Stimulated activated CD8-positive, alpha-beta memory T cell treated with anti-CD3 and anti-CD28 coated beads, Interleukin-4, amount 100 ng/mL, for 1 hour (primary cell): ENCODE measurements at places on chromosomes 5 and 9.

DNA sequence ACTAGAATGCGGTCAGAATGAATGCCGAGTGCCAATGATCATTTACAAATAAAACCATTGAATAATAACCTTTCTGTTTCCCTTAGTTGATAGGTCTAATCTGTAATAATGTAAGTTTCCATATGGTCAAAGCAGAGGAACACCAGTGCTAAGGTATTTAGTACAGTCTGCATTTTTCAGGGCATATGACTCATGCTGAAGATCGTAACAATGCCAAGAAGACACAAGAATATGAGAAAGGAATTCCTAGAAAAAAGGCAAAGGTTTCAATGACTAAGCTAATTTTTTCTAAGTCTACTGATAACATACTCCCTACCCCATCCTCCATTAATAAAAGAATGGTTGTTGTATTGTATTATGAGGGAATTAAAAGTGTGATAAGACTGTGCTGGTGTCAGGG is 2.8 kb downstream of the OR1L8 start:
- DNase-seq, result no peak

- DNase-seq, result no peak
Measured at GRCh38 chr5:30607301-30607894, 586.1 kb upstream of the CDH6 start.

- DNase-seq, result no peak
Measured at GRCh38 chr9:99249619-99250018, 27.5 kb downstream of the SEC61B start.

GRCh38 chr5:179550511-179551342 is at the start of gene RUFY1:
RUFY1 (plus strand) TSS chr5:179550554; CDS start chr5:179550570, 16 bp downstream.
- DNase-seq, result peak; percentile 53

GRCh38 chr9:70398145-70398556 is 16.3 kb downstream of the KLF9 start:
- no peak for DNase-seq

GRCh38 chr9:124488641-124489210 is 18.5 kb downstream of the NR5A1 start:
- DNase-seq, result no peak

DNA sequence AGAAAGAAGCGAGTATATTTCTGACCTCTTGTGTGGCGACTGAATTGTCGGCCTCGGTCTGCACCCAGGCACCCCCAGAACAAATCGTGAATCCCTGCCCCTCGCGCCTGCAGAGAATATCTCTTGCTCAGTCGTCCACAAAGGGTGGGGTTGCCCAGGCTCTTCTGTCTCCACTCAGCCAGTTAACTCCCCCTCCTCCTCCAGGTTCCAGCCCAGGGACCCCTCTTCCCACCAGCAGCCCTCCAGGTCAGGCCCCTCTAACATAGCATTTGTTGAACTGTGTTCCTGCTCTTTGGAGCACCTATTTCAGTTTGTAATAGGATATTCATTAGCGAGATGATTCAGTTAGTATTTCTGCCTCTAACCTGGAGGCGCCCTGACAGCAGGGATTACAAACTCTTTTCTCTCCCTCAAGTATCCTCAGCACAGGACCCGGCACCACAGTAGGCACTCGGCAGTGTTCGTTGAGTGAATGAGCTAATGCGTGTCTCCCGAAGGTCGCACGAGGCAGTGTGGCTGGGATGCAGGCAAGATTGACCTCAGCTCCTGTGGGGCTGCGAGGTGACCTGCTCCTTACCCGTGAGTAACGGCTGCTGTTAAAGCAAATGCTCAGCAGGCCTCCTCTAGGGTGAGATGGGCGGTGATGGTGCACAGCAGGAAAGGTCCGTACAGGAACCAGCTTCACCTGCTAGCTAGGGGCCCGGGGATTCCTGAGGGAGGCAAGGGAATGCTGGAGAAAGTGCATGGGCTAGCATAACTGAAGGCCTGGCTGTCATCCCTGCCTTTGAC is 25.8 kb downstream of the ZBTB34 start:
- no peak for DNase-seq

DNA sequence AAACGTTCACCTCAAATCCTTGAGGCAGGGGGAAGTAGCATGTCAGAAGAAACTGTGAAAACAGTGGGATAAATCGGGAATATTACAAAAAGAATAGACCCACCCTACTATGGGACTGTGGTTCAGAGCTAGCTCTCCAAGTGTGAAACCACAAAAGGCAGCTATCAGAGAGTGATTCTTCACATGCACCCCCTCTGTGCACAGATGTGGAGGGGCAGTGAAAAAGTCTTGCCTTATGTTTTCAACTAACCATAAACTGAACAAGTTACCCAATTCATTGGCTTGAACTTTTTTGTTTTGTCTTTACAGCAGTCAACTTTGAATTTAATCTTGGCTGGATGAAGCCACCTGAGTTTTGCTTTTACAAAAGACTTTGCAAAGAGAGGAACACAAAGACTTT is 98.8 kb upstream of the NR4A3 start:
- no peak for DNase-seq

GRCh38 chr5:74822288-74822687 is 43.9 kb downstream of the FAM169A start:
- DNase-seq, result no peak

DNA sequence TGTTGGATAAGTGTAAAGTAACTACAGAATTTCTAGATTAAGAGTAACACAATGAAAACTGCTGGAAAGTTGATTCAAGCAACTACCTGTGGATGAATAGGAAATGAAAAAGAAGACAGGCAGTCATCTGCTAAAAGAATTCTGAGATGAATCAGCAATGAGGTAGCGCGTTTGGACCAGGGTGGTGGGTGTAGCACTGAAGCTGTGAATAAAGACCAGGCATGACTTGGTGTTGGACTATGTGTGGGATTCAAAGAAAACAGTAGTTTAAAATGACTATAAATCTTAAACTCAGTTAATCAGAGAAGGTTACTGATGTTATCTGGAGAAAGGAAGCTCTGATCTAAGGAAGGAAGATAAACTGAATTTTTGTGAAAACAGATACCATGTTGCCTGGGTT is 159.8 kb downstream of the FBN2 start:
- no peak for DNase-seq

DNA sequence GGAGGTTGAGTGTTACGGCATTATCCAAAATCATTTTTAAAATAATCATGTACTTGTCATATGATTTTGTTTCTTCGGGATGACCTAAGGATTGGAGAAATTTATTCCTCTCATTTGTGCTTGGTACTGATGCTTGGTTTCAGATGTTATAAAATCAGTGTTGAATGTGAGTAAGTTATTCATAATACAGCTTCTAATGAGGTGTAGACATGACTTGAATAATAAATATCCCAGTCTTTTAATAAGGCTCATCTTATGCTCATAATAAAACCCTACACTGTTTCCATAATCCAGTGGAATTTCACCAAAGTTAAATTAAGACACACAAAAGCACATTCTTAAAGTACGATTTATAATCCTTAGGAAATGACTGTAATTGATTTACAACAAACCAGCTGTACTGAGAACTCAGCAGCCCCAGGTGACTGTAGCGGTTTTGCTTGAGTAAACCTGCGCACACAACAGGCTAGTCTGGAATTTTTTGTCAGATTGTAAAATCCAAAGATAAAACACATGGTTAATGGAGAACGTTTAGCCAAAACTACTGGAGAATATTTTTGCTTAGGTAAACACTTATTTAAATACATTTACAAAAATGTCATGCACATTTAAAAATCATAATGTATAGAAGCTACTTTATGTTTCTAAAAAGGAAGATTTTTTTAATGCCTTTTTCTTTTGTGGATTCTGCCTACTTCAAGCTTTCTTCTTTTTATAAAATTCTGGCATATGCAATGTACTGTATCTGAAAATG is 609.8 kb upstream of the GRAMD2B start:
- DNase-seq, result no peak

- DNase-seq, result no peak
Measured at GRCh38 chr9:24189986-24190385, 355.7 kb downstream of the IZUMO3 start.

GRCh38 chr9:18692268-18692667 is 218.3 kb downstream of the ADAMTSL1 start:
- DNase-seq, result no peak

DNA sequence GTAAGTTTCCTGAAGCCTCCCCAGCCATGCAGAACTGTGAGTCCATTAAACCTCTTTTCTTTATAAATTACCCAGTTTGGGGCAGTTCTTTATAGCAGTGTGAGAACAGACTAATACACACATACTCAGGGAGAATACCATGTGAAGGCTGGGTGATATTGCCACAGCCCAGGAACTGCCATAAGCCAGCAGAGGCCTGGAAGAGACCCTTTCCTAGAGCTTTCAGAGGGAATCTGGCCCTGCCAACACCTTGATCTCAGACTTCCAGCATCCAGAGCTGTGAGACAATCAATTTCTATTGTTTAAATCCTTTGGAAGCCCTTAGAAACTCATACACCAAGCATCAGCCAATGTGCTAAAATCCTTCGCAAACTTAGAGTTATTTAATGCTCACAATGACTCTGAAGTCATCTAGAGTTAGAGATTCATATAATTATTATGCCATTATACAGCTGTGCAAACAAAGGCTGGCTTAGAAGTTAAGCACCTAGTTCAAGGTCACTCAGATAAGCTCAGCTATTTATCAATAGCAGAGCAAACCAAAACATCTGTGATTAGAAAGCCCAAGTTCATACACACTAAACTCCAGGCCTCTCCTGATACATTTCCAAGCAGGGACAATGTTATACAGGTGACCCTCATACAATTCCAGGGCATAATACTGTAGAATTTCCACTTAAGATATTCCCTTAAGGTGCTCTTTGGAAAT is 531.8 kb upstream of the DAP start:
- DNase-seq, result no peak

- DNase-seq, result no peak
Measured at GRCh38 chr9:121720311-121721057, 69.0 kb downstream of the DAB2IP start.

GRCh38 chr9:128607642-128608350 is 48.9 kb downstream of the DYNC2I2 start:
- DNase-seq, result no peak

DNA sequence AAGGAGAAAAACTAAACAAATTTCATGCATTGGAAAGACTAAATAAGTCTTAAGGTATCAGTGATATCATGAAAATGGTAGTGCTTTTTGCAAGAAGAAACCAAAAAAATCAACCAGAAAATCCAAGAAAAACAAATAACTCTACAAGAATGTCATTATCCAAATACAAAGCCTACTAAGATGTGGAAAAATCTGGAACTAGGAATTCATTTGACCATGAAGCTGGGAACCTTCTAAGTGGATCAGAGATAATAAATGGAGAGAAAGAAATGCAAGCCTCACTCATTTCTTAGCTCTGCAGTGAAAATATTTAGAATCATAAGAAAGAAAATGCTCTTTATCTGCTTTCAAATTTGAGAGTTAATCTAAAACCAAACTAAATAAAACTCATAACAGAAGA is 51.3 kb downstream of the RASEF start:
- DNase-seq, result no peak
